ENCODE measurements at places on chromosomes 5 and 9.

- no peaks in the 10 kb centered on the region for H3K36me3 ChIP-seq
- H3K4me1 ChIP-seq = no peaks in the 10 kb centered on the region
- H3K27ac ChIP-seq = no peak within 1 kb of the TSS
- DNase-seq = no peak
- no peaks in the 10 kb centered on the region for H3K27me3 ChIP-seq
These were observed at the start of gene GFRA3 for GRCh38 chr5:138274189-138274853. GFRA3 (minus strand) TSS chr5:138274621; CDS start chr5:138274424, 197 bp downstream.

DNA sequence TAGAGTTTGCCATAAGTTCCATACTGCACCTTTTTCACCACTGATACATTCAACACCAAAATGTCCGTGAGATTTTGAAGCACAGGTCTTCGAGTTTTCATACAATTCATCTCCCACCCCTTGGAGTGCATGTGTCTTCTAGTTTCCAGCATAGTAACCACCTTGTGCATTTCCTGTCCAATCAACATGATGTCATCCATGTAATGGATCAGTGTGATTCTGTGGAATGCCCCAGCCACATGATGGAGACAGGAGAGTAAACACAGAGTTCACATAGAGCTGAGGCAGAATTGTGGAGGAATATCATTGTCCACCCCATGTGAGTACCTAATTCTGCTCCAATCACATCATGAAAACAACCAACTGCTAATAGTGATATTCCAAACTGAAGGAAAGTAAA is 441.5 kb upstream of the CDH6 start:
- DNase-seq = no peak
- no peaks in the 10 kb centered on the region for H3K27me3 ChIP-seq
- no peak overlapping the region for H3K4me3 ChIP-seq

- DNase-seq = no peak
- H3K36me3 ChIP-seq = no peaks in the 10 kb centered on the region
- no peaks in the 10 kb centered on the region for H3K27me3 ChIP-seq
- no peaks in the 10 kb centered on the region for H3K4me1 ChIP-seq
- no peak overlapping the region for H3K27ac ChIP-seq
- H3K4me3 ChIP-seq = no peak overlapping the region
These were observed 243.6 kb downstream of the AP3B1 start for GRCh38 chr5:78050888-78051287.

DNA sequence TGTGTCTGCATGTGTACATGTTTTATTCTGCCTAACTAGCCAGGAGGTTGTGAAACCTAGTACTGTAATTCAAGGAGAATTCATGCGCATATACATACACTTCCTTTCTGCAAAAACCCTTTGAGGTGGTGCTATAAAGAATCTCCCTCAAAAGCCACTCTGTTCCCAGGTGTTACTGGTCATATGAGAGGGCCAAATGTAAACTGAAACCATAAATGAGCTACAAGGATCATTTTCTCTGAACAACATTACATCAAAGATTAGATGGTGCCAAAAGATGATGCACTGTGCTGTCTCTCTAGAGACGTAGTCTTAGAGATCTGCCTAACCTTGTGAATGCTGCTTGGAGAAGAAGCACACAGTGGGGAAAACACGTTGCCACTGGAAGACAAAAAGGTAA is 15.7 kb downstream of the NREP start:
- no peak for DNase-seq
- H3K4me1 ChIP-seq = peaks cover 26% of the 10 kb centered on the region
- no peaks in the 10 kb centered on the region for H3K27me3 ChIP-seq
- no peak overlapping the region for H3K27ac ChIP-seq

DNA sequence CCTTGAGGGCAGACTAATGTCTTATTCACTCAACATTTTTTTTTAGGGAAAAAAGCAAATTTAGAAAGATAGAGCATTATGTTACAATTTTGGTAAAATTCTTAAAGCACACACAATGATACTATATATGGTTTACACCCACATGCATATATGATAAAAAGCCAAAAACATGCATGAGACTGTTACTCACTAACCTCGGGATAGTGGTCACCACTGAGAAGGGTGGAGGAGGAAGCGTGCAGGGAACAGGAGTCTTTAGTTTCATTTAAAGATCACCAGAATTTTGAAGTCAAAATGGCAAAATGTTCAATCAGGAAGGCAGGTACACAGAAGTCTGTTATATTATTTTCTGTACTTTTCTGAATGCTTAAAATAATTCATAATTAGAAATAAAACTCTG is 9.2 kb downstream of the ARL15 start:
- DNase-seq = no peak
- no peaks in the 10 kb centered on the region for H3K36me3 ChIP-seq
- no peak overlapping the region for H3K27ac ChIP-seq

Data from ascending aorta (tissue), 2 donors.